Stimulated activated CD4-positive, alpha-beta T cell treated with anti-CD3 and anti-CD28 coated beads, TNF-alpha, amount 100 ng/mL, for 48 hours (primary cell): ENCODE measurements at places on chromosomes 7 and 10.

GRCh38 chr10:34001087-34001580 is 666.7 kb upstream of the NRP1 start:
- DNase-seq: no peak

- no peak for DNase-seq
Measured at GRCh38 chr7:43546231-43546630, 36.7 kb upstream of the STK17A start.

- no peak for DNase-seq
Measured at GRCh38 chr10:120894556-120894955, 43.4 kb downstream of the WDR11 start.

- DNase-seq: no peak
Measured at GRCh38 chr10:118412932-118413331, 70.8 kb upstream of the FAM204A start.

DNA sequence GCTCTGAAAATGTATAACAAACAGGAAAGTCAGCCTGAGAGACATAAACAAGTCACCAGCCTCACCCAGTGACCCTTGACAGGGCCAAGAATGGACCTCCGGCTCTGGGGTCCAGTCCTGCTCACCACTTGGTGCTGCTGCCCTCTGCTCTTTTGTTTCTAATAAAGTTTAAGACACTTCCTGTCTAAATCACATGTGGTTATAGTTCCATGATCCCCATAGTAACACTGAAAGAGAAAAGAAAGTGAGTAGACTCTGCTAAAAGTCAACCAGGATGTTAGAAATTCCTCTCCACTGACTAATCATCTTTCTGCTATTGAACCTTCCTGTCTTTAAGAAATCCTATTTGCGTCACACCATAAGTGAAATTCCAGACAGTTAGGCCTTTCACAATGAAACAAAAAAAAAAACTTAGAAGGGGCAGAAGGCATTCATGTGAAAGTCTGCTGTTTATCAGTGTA is 179.2 kb upstream of the BET1 start:
- DNase-seq: no peak

DNA sequence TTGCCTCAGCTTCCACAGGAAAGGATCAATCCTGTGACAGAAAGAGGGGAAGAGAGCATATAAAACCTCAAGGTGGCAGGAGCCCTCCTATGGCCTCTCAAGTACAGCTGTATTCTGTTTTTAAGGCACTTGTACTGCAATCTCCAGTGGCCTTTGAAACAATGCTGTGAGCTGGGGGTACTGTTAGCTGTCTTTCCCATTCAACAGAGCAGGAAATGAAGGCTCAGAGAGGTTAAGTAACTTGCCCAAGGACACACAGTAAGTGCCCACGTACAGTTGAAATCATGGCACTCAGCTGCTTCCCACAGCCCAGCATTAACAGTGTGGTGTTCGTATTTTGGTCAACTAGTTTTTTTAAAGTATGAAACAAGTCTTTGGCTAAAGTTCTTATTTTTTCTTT is 34.0 kb downstream of the DUSP5 start:
- DNase-seq: no peak

DNA sequence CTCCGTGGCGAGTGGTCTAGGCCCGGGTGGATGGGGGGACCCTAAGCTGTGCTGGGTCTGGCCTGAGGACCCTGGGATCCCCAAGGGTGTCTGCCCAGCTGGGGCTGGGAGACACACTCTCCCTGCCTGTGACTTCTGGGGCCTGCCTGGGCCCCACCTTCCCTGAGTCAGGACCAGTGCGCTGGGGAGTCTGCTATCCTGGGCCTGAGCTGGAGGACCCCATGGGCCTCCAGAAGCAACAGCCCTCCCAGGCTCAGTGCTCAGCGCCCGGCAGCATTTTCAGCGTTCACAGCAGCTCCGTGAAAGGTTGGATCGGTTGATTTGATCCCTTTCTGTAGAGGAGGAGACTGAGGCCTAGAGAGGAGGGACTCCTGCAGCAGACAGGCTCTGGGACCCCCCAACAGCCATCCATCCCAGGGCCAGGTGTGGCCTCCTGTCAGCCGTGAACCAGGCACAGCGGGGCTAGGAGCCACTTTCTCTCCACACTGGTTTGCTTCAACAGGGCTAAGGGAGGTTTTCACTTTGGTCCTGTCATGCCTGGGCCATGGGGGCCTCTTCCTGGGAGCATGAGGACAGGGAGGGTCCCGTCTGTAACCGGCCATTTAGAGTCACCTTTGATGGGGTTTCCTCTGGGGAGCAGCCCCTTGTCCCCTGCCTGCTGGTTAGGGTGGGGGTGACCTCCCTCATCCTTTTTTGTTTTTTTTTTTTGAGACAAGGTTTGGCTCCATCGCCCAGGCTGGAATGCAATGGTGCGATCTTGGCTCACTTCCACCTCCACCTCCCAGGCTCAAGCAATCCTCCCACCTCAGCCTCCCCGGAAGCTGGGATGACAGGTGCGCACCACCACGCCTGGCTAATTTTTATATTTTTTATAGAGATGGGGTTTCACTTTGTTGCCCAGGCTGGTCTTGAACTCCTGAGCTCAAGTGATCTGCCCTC is 12.4 kb downstream of the FOXL3 start:
- no peak for DNase-seq

DNA sequence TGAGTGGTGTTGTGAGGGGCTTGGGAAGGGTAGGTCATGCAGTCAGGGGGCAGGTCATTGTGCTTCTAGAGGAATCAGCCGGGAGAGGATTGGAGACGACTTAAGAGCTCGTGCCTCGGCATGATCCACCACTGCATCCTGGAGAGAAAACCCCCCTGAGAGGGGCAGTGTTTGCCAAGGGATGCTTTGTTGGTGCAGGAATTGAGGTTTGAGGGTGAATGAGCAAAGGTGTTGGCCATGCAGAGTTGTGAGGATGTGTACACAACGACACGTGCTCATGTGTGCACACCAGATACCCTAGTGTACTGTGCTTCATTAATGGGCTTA is 85.6 kb upstream of the ANLN start:
- no peak for DNase-seq
